ENCODE measurements at places on chromosomes 11 and 22. TPM values are rescaled to one million over a fixed set of nuclear protein-coding genes. Genes with fewer than 3 reads are reported as not detected.

Gene ACCS
- 35.0 TPM for total RNA-seq

Gene TREH
- total RNA-seq: not detected

Gene MS4A14
- total RNA-seq: 2.5 TPM

Gene CHST1
- total RNA-seq: 2.2 TPM

Gene BDNF
- 0.66 TPM for total RNA-seq

Gene KRTAP5-7
- total RNA-seq: not detected

Gene CLDN25
- total RNA-seq: not detected

Gene OR51V1
- total RNA-seq: not detected

Gene FAM180B
- total RNA-seq: 11.2 TPM

GRCh38 chr11:44010789-44011251 is 37.0 kb upstream of the ACCSL start:
- H3K4me1 ChIP-seq: no peaks in the 10 kb centered on the region
- no peak overlapping the region for H3K27ac ChIP-seq
- no peak for DNase-seq
- H3K36me3 ChIP-seq: no peaks in the 10 kb centered on the region
- H3K4me3 ChIP-seq: no peak overlapping the region

GRCh38 chr22:48902001-48902869 is 925.4 kb downstream of the BRD1 start:
- no peak overlapping the region for H3K27ac ChIP-seq
- no peaks in the 10 kb centered on the region for H3K36me3 ChIP-seq
- no peaks in the 10 kb centered on the region for H3K27me3 ChIP-seq
- H3K4me1 ChIP-seq: no peaks in the 10 kb centered on the region
- no peak overlapping the region for H3K4me3 ChIP-seq

GRCh38 chr22:24134090-24134846 is 47.0 kb upstream of the SUSD2 start:
- H3K4me1 ChIP-seq: no peaks in the 10 kb centered on the region
- H3K27ac ChIP-seq: no peak overlapping the region
- no peaks in the 10 kb centered on the region for H3K27me3 ChIP-seq
- no peaks in the 10 kb centered on the region for H3K36me3 ChIP-seq
- DNase-seq: no peak

DNA sequence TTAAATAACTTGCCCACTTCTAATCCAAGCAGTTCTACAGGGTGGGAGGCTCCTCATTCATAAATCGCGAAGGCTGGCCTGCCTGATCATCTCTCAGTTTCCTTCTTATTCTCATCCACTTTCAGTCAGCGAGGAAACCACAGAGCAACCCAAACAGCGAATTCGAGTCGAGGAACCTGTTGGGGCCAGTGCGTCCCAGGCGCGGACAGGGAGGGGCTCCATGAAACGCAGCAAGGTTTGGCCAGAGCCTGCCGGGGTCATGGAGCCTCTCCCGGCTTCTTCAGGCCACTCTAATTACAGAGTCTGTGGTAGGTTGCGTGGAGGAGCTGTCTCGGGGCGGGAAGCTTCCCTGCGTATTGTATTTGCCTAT is 741 bp upstream of the NAV2 start:
- H3K27me3 ChIP-seq: peaks cover 3% of the 10 kb centered on the region
- H3K4me1 ChIP-seq: peaks cover 7% of the 10 kb centered on the region
- no peak for DNase-seq
- no peaks in the 10 kb centered on the region for H3K36me3 ChIP-seq
- H3K4me3 ChIP-seq: peak overlapping the region; percentile 87

GRCh38 chr22:48238966-48239365 is 1476.5 kb downstream of the TBC1D22A start:
- H3K4me1 ChIP-seq: no peaks in the 10 kb centered on the region
- H3K27ac ChIP-seq: no peak overlapping the region
- no peak overlapping the region for H3K4me3 ChIP-seq
- no peaks in the 10 kb centered on the region for H3K36me3 ChIP-seq
- no peak for DNase-seq

DNA sequence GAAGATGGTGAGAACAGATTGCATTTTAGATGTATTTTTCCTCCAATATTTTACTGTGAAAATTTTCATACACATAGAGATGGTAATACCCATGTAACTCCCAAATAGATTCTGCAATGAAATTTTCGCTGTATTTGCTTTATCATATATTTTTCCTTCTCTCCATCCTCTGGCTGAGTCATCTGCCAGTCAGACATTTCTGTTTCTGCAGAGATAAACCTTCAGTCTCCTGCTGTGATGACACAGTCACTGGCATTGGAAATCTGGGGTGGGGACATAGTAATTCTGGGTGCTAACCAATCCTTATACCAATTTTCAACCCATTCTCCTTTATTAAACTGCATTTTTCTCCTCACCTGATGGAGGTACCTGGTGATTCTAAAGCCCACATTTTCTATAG is 33.7 kb downstream of the SVIP start:
- no peak for DNase-seq
- no peaks in the 10 kb centered on the region for H3K4me1 ChIP-seq
- no peaks in the 10 kb centered on the region for H3K27me3 ChIP-seq
- no peaks in the 10 kb centered on the region for H3K36me3 ChIP-seq

- H3K27ac ChIP-seq: peak overlapping the region; percentile 93
- H3K36me3 ChIP-seq: no peaks in the 10 kb centered on the region
- no peaks in the 10 kb centered on the region for H3K27me3 ChIP-seq
- no peak overlapping the region for H3K4me3 ChIP-seq
Measured at GRCh38 chr22:36149441-36149840, 11.1 kb downstream of the APOL3 start.

- no peak overlapping the region for H3K27ac ChIP-seq
- H3K4me3 ChIP-seq: no peak overlapping the region
Measured at GRCh38 chr11:64453466-64453865, 94.5 kb downstream of the RPS6KA4 start.

- H3K36me3 ChIP-seq: no peaks in the 10 kb centered on the region
- H3K4me3 ChIP-seq: peak within 1 kb of the TSS; percentile 52
- no peaks in the 10 kb centered on the region for H3K27me3 ChIP-seq
- DNase-seq: no peak
Measured at GRCh38 chr11:111378861-111379601, at the start of gene POU2AF1. TSS of gene POU2AF1 (minus strand) at chr11:111379275. CDS start at chr11:111379177, 98 bp downstream.

DNA sequence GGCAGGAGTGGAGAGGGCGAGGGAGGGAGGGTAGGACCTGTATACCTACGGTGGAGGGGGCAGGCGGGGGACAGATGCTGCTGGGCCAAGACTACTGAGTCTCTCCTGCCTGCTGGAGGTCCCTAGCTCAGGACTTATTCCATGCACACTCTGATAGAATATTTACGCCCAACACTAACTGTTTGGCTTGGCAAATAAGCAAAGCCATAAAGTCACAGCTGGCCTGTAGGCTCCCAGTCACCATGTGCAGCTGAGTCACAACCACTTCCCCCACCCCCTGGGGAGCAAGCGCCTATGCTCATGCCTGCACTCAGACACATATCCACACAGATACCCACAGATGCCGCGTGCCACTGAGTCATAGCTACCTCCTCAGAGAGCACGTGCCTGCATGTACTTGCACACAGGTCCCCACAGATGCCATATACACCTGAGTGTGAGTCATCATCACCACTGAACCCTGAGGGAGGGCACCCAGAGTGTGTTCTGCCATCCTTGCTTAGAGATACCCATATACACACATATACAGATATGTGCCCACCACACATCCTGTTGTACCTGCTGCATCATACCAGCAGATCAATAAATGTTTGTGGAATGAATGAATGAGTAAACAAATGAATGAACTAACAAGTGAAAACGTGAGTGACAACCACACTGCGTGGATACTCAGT is 95.8 kb downstream of the SWAP70 start:
- H3K27ac ChIP-seq: peak overlapping the region; percentile 90
- H3K4me3 ChIP-seq: peak overlapping the region; percentile 62
- DNase-seq: peak; percentile 90
- H3K4me1 ChIP-seq: no peaks in the 10 kb centered on the region
- no peaks in the 10 kb centered on the region for H3K36me3 ChIP-seq

- no peaks in the 10 kb centered on the region for H3K4me1 ChIP-seq
- no peaks in the 10 kb centered on the region for H3K36me3 ChIP-seq
- DNase-seq: no peak
- H3K27ac ChIP-seq: no peak overlapping the region
- no peaks in the 10 kb centered on the region for H3K27me3 ChIP-seq
Measured at GRCh38 chr11:107683807-107684206, 28.0 kb downstream of the SLN start.

DNA sequence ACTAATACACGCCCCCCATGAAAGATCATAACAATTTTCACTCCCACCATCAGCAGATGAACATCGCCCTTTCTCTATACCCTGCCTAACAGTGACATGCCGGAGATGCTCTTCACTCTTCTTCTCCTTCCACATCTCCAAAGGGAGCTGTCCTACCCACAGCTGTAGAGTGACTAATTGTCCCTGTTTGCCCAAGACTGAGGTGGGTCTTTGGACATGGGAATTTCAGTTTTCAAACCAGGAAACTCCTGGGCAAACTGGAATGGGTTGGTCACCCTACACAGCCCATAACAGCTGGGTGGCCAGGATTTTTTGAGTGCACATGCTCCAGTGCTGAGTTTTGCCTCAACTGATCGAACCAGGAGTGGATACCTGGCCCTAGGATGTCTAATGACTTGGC is 90.6 kb upstream of the TIMP3 start:
- H3K4me1 ChIP-seq: peaks cover 5% of the 10 kb centered on the region
- DNase-seq: no peak
- H3K4me3 ChIP-seq: no peak overlapping the region
- H3K27me3 ChIP-seq: no peaks in the 10 kb centered on the region
- no peak overlapping the region for H3K27ac ChIP-seq

DNA sequence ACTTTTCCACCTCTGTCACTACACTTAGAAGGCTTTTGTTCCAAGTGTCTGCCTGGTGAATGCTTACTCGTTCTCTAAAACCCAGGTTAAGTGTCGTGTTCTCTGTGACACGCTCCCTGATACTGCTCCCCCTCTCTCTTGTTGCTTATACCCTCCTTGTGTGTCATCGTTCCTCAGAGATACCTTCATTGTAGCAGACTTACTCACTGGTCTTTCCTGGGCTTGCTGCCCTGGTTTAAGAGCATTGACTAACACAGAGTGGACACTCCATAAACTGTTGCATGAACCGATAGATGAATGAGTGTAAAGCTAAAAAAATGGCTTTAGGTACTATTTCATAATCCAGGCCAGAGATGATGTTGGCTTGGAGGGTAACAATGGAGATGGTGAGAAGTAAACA is 171.3 kb downstream of the GRIK4 start:
- no peaks in the 10 kb centered on the region for H3K27me3 ChIP-seq
- H3K4me1 ChIP-seq: no peaks in the 10 kb centered on the region
- no peak for DNase-seq
- H3K27ac ChIP-seq: no peak overlapping the region
- H3K4me3 ChIP-seq: no peak overlapping the region
